Endothelial cell of umbilical vein (primary cell): ENCODE measurements at places on chromosomes 6 and 20.

DNA sequence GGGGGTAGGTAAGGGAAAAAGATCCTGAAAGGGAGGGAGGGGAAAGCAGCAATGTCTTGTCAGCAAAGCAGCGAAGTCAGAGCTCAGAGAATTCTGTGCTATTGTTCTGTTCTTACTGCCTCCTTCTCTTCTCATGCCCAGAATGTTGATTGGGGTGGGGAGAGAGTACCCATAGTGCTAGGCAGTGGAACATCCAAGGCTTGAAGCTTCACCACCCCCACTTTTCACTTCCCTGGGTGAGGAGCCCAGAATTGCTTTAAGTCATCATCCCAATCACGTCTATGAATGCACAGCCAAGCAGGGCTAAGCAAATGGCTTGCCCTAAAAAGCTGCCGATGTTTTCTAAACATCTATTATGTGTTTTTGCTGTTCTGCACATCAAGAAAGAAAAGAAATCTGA is 16.5 kb downstream of the REPS1 start:
- peak; percentile 21 for DNase-seq

DNA sequence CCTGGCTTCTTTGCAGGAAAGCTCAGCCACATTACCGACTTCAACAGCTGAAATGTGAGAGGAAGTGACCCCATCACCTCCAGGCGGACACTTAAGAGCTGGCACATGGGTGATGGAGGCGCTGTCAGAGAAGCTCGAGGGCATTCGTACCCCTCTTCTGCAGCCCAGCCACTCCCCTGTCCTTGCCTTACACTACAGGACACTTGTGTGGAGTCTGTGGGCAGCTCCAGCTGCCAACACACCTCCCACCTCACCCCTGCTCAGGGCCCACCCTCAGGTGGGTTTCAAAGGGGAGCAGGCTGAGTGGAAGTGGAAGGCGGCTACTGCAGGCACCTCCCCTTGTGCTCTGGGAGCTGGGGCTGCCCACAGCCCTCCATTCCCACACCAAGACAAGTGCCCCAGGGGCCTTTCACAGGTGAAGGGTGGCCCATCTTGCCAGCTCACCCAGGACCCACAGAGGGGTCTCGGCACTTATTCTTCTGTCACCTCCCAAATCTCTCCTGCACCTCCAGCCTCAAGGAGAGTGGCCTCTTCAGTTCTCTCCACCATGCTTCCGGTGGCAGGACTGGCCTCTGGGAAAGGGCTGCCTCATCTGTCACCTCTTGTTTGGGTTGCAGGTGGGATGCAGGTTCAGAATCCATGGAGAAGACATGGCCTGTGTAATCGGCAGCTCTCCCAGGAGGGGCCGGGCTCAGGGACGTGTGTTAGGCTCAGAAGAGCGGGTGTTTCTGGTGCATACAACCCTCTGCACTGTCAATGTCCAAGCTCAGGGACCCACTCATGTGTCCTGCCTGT is 49.8 kb downstream of the IRF4 start:
- DNase-seq = no peak

GRCh38 chr20:7250337-7250736 is 482.9 kb downstream of the BMP2 start:
- DNase-seq = no peak

- DNase-seq = no peak
Observed at GRCh38 chr6:96304997-96305396, 216.6 kb upstream of the UFL1 start.

- DNase-seq = no peak
Observed at GRCh38 chr6:108804956-108805355, 43.3 kb upstream of the ARMC2 start.

- DNase-seq = no peak
Observed at GRCh38 chr20:57567471-57568079, 6.7 kb downstream of the PCK1 start.
